NCI-H2171 treated with DMSO at 0.1 percent for 48 hours (cell line): ENCODE measurements at places on chromosomes 7 and 10.

- DNase-seq: no peak
Measured at GRCh38 chr7:155533120-155533826, 13.1 kb downstream of the CNPY1 start.

GRCh38 chr10:105041956-105042355 is 400.9 kb downstream of the SORCS3 start:
- no peak for DNase-seq

- DNase-seq: no peak
Measured at GRCh38 chr7:107958764-107959526, 44.0 kb downstream of the LAMB1 start.

DNA sequence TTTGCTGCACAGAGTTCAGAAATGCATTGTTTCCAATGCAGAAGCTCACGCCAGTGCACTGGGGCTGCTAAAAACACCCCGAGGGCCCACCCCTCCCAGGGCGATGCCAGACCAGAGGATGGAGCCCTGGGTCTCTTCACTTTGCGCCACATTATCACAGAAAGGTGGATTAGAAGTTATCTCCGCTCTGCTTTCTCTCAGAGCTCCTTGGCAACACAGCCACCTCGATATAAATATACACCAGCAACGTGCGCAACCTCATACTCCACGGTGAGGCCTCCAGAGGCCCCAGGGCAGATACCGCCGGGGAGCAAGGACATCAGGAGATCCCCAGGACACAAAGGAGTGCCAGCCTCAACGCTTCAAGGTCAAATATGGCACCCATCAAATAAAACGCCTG is 121.0 kb upstream of the TBX20 start:
- DNase-seq: no peak

DNA sequence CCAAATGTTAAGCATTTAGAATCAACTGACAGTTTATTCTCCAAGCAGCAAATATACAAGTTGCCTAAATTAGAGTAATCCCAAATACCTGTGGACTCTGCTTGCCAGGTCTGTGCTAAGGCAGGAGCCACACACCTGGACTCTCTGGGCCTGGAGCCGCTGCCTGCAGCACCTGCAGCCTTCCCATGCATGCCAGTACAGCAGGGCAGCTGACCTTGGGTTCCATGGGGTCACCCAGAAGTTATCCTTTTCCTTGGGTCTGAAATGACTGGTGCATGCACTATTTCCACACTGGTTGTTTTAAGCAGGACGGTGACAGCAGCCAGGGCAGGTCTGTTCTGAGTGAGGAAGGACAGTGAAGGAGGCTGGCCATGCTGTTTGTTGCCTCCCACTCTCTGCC is 573.2 kb downstream of the GLRX3 start:
- no peak for DNase-seq

GRCh38 chr10:48490571-48490940 is 114.3 kb downstream of the ARHGAP22 start:
- DNase-seq: no peak
